Activated CD4-positive, alpha-beta T cell treated with anti-CD3 and anti-CD28 coated beads, Interleukin-2, amount 50 U/mL, for 48 hours (primary cell): ENCODE measurements at places on chromosomes 13 and 19.

- no peak for DNase-seq
Measured at GRCh38 chr13:70623239-70623638, 515.0 kb upstream of the KLHL1 start.

DNA sequence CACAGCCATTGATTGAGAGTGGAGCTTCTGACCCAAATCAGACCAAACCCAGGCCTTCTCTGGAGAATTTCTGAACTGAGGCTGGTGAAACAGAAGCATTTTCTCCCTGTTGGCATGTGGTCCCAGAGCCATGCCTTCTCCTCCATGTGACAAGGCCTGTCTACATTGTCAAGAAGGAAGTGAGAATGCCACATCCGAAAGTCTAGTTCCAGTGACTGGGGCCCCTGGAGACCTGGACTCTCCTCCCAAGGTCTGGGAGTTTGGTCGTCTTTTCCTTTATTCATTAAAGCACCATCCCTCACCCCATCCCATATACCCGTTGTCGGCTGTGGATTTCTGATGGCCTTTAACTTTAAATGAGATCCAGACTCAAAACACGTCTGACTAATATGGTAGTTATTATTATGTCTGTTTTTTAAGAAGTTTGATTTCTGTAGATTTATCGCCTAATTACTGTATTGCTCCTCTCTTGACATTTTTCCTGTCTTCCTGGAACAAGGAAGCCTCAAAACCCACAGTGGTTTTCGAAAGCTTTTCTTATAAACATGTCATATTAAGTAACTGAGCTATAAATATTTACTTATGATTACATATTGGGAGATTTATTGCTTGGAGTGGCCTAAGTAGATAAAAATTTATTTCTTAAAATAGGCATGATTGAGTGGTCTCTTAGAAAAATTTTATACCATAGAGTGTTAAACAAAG lies 128.3 kb upstream of the FRY start:
- no peak for DNase-seq

- DNase-seq, result peak; percentile 78
Measured at GRCh38 chr19:2270423-2271233, 11.3 kb downstream of the PEAK3 start.

DNA sequence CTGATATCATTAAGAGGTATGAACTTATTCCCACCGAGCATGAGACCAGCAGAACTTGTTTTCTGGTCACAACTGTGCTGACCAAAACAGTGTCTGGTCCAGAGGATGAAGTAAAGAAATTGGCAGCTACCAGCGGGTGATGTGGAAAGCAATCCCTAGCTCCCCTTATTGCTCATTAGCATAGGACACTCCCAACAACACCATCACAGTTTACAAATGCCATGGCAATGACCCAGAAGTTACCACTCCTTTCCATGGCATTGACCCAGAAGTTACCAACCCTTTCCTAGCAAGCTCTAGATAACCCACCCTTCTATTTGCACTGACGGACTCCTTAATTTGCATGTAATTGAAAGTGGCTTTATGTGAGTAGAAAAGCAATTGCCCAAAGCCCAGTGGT lies 1856.1 kb downstream of the OLFM4 start:
- no peak for DNase-seq

GRCh38 chr13:30341815-30342570 lies 34.6 kb upstream of the KATNAL1 start:
- DNase-seq, result no peak

- peak; percentile 0 for DNase-seq
Measured at GRCh38 chr13:88068975-88069374, 397.8 kb downstream of the SLITRK5 start.

GRCh38 chr19:16098416-16098768 lies 13.3 kb upstream of the RAB8A start:
- no peak for DNase-seq

GRCh38 chr13:97324115-97324514 lies 102.0 kb downstream of the MBNL2 start:
- no peak for DNase-seq
